Skin of body (tissue), 3 donors: ENCODE measurements at places on chromosomes 7 and 10. TPM values are rescaled to one million over a fixed set of nuclear protein-coding genes. Genes with fewer than 3 reads are reported as not detected.

GRCh38 chr7:135690566-135690965, 28.3 kb downstream of the STMP1 start:
- DNase-seq, result no peak

DNA sequence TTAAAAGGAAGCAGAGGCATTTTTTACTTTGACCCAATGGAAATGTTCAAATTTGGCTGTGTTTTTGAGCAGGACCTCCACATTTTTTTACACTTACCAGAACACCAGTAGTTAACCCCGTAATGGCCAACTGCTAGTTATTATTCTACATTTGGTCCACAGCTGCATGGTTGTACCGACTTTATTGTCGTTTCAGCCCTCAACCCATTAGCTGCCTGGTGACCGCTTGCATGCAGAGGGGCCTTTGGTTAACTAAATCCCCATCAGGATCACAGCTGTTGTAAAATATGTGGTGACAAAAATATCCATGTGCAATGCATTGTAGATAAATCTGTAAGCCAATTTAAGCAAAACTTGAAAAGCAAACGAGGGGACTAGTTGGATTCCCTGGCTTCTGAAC, 342.2 kb upstream of the MEOX2 start:
- DNase-seq, result peak; percentile 56

Gene ASAH2
- 0.49 TPM for total RNA-seq

GRCh38 chr7:69225259-69225943, 372.9 kb upstream of the AUTS2 start:
- DNase-seq, result no peak

GRCh38 chr7:47452295-47452694, 129.6 kb downstream of the TNS3 start:
- no peak for DNase-seq
